ENCODE measurements at places on chromosomes 4 and X. TPM values are rescaled to one million over a fixed set of nuclear protein-coding genes. Genes with fewer than 3 reads are reported as not detected.

GRCh38 chr4:24070117-24070516 is 180.3 kb upstream of the PPARGC1A start:
- no peak for DNase-seq

GRCh38 chr4:100069207-100069606 is 119.1 kb upstream of the H2AZ1 start:
- no peak for DNase-seq

Gene ARFIP1
- total RNA-seq = 16.8 TPM

Gene FGFBP1
- total RNA-seq = not detected

DNA sequence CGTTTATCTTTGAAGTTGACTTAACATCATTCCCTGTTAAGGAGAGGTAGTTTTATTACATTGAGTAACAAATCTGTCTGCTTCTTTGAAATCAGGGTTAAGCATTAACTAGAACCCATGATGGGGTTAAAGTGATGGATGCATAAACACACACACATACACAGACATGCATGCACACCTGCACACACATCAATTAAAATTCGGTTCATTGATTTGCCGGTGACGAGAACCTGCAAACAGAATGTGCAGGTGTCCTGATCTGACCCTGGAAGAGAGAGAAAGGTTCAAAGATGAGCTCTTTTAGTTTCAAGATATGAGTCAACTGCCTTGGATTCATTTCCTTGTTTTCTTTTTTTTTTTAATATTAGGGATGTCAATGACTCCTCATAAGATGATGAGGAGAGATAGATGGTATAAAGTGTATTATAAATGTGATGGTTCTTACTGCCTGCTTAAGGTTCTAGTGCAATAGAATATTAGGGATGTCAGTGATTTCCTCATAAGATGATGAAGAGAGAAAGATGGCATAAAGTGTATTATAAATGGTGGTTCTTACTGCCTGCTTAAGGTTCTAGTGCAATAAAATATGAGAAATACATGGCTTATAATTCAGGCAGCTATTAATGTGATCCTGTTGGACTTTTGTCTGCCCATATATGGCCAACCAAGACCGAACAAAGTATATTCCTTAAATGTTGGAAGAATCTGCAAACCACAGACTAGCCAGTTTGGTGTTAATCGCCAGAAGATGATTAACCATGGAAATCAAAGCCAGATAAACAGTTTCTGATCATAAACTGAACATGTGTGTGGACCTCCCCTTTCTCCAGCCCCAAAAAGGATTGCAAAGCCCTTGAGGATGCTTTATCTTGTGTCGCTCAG is 14.1 kb upstream of the CD99 start:
- no peak for DNase-seq

DNA sequence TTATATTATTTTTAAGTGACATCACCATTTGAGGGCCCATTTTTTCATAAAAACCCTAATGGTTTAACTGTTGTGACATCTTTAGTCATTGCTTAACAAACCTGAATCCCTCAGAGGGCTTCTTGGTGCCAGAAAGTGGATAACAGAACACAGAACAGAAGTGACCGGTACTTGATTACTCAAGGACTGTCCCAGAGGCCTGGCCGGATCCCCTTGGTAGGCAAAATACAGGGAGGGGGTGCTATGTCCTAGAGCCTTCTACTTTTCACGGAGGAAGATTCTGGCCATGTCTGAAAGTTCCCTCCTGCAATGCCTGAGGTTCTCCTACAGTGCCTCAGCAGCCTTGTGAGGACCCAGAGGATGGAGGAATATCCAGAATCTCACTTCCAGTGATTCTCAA is 94.3 kb upstream of the DCLK2 start:
- no peak for DNase-seq

Gene RHOXF1
- total RNA-seq = not detected

DNA sequence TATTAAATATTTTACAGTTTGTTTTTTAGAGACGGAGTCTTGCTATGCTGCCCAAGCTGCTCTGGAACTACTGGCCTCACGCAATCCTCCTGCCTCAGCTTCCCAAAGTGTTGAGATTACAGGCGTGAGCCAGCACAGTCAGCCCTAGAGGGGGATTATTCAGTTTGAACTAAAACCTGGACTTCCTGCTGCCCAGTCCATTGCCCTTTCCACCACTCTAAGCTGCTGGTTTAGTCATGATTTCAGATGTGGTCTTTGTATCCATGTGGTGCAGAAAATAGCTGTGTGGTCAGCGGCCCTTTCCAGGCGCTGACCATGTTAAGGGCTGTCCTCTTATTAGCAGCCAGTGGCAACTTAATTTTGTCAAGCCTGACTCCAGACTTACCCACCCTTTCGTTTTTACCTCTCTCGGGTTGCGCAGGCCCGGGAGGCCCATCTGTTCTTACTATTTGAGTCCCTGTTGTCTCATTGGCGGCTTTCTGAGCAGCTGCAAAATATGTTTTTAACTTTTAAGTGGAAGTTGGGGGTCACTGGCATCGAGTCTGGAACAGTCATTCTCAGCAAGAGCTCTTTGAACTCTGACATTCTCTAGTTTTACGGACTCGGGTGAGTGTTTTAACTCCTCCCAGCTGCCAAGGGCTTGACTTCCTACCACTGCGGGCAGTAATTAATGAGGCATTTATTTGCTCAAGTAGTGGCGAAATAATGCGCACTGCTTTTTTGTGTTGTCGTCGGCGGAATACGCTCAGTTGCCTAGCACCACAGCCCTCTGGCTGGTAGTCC is 773 bp upstream of the VMA21 start:
- DNase-seq = no peak

Gene MEPE
- total RNA-seq = not detected
